ENCODE measurements at places on chromosomes 3 and 15.

DNA sequence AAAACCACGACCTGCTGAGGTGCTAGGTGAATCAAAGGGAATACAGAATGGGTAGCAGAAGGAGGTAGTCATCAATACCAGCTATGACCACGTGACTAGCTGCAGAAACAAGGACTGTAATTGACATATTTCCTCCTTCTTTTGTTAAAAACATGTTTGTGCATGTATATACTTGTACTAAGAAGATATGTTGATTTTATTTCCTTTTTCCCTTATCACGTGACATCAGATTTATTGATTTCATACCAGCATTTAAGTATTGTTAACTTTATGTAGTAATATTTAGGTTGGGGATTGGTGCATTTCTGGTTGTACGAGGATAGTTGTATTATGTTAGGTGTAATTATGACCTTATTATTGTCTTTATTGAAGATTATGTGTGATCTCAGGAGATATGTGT, 36.2 kb downstream of the PEX5L start:
- DNase-seq = no peak

DNA sequence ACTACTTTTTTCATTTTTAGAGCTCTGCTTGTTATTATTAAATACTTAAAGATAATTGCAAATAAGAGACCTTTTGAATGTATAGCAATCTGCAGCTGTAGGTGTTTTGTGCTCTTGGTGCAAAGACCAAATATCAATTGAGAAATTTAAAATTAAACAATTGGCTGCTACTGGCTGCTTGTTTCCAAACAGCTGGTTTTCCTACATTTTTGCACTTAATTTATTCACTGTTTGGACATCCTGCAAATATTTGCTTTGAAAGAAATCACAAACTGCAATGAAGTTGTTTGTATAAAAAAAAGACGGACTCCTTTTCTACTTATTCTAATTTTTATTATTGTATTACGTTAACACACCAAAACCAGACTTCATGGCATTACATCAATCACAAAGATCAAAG, 35.6 kb downstream of the MED12L start:
- no peak for DNase-seq

DNA sequence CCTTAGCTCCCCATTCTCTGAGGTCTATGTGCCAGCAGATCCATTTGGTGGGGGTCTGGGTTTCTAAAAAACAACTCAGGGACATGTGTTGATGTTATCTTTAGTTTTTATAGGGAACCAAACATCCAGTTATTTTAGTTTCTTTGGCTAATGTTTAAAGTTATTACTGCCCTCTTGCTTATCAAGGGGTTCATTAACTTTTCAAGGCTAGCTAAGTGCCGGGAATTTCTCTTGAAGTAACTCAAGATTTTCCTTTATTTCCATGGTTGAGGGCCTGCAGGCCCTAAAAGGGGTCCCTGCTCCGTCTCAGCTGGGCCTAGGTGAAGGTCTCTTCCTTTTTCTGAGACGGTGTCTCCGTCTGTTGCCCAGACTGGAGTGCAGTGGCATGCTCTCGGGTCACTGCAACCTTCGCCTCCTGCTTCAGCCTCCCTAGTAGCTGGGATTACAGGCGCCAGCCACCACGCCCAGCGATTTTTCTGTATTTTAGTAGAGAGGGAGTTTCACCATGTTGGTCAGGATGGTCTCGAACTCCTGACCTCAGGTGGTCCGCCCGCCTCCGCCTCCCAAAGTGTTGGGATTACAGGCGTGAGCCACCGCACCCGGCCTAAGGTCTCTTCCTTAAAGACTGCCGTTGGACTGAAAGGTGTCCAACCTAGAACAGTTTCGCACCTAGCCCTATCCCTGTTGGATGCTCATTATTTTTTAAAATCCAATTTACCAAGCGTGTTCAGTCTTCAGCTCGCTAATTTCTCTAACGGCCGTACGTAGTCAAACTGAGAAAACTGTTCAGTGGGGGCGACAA, 1.3 kb upstream of the OXSR1 start:
- DNase-seq = no peak

DNA sequence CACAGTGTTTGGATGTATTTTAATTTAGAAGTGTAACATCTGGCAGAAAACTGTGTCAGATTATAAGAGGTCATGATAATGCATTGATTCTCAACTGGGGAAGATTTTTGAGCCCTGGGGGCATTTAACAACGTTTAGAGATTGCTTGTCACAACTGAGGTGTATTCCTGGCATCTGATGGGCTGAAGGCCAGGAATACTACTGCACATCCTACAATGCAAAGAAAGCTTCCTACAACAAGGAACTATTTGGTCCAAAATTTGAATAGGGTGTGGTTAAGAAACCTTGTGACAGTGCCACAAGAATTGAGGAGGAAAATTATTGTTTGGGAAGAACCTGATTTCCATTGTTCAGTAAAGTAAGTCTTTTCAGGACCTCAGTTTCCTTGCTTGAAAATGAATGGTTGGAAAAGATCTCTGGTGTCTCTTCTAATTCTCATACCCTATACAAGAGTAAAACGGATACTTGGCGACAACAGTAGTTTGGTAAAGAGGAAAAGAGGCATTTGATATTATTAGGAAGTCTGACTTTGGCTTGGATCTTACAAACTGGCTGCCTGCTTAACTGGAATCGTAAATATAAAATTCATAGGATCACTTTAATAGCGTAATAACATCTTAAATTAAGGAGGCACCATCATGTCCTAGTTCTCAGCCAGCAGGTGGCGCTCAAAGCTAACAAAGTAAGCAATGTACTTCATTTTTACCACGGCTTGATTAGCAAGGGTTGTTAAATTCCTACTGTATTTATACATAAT, 4.3 kb downstream of the DAZL start:
- peak; percentile 73 for DNase-seq

- no peak for DNase-seq
Measured at GRCh38 chr3:5015056-5015455, 35.8 kb downstream of the BHLHE40 start.

- no peak for DNase-seq
Measured at GRCh38 chr3:25297667-25298585, 130.1 kb upstream of the RARB start.

- no peak for DNase-seq
Measured at GRCh38 chr15:101013769-101014675, 94.9 kb downstream of the LRRK1 start.

- no peak for DNase-seq
Measured at GRCh38 chr3:72593881-72594397, 254.3 kb downstream of the SHQ1 start.

DNA sequence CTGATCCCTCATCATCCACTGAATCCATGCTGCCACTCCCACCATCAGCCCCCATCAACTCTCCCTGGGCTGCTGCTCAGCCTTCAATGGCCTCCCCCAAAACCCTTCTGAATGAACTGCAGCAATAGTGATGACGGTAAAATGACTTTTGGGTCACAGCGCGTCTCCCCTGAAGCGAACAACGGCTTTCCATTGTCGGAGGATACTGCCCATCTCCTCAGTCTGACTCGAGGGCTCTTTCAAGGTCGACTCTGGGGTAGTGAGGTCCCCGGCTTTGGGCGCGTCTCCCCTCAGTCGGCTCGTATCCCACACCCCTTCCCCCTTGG, 57.2 kb upstream of the ZBTB38 start:
- no peak for DNase-seq

DNA sequence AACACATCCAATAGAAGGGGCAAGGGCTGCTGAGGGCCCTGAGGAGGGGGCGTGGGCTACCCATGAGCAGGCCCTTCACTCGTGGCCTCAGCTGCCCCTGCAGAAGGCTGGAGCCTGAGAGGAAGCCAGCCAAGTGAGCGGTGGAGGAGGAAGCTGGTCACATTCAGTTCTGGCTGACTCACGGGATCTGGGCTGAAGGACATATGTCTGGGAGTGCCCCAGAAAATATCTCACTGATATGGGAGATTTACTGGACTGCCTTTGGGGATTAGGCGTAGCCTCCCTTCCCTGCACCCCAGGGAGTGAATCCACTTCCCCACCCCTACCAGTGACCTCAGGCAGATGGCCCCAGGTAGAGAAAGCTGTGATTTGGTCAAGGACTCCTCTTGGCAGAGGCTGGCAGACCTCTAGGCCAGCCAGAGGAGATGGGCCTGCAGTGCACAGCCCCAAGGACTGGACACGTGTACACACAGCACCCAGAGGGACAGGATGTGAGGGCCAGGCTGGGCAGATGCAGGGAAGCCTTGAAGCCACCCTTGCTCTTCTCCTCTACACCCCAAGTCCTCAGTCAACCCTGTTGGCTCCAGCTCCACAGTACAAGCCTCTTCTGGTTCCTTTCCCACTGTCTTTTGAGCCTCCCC, 14.2 kb upstream of the ANKDD1A start:
- DNase-seq = no peak

- peak; percentile 40 for DNase-seq
Measured at GRCh38 chr15:65414841-65415621, 7.7 kb downstream of the IGDCC4 start.

DNA sequence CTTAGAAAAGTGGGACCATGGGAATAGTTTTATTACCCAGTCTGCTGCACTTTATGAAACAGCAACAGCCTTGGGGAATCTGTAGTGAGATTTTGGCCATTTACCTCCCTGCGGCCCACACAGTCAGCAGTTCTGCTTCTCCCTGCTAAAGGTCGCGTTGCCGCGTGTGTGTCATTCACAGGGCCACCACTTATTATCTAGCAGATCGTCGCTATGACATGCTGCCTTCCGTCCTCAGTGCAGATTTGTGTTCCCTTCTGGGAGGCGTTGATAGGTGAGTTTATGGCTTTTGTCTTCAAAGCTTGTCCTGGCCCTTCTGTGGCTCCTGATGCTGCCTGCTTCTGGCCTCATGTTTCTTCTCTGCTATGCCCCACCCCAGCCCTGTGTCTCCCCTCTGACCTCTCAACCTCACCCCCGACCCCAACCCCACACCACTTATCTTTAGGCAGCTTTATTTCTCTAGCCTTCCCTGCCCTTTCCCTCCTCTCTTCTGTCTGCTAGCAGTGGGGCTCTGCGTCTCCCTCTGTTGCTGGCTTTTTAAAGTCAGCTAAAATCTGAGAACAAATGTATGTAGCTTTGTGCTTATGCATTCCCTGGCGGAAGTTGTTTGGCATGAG, 30.1 kb downstream of the DIS3L start:
- no peak for DNase-seq

- no peak for DNase-seq
Measured at GRCh38 chr3:150775001-150775599, 12.1 kb upstream of the SIAH2 start.

GRCh38 chr3:77800893-77801292, 761.0 kb downstream of the ROBO2 start:
- no peak for DNase-seq

DNA sequence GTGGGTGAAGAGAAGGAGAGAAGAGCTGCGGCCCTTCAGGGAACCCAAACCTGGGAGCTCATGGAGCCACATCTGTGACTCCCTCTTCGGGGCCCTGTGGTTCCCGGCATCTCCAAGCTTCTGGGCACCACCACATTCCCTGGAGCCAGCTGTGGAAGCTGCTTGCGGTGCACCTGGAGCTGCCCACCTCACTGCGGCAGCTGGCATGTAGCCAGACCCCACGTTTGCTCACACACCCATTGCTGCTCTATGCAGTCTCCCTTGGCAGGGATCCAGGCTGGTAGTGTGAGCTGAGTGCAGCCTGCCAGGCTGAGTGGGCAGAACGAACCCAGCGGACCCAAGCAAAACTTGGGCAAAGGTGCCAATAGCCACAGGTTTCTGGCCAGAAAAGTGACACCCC, 16.8 kb upstream of the PLA2G4E start:
- DNase-seq = no peak

- no peak for DNase-seq
Measured at GRCh38 chr3:155390351-155390750, 96.9 kb upstream of the STRIT1 start.

- no peak for DNase-seq
Measured at GRCh38 chr3:117306299-117306698, 596.7 kb downstream of the TUSC7 start.

- no peak for DNase-seq
Measured at GRCh38 chr15:74723754-74724334, 1.5 kb downstream of the CYP1A1 start.

- DNase-seq = no peak
Measured at GRCh38 chr3:184242297-184242685, 6.5 kb downstream of the ALG3 start.

DNA sequence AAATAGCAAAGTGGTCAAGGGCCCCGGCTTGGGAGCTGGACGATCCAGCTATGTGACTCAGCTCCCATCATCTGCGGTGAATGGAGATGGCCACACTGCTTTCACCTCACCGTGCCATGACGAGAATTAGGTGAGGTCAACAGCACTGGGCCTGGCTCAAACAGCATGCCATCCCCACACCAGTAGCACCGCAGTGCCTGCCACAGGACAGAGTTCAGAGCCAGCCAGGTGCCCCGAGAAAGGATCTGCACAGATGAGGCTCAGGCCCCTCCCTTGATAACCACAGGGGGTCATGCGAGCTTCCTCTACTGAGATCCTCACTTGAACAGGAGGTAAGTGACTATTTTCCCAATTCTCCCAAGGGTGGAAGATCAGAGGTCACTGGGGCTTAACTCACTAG, 29.4 kb downstream of the ZXDC start:
- no peak for DNase-seq

DNA sequence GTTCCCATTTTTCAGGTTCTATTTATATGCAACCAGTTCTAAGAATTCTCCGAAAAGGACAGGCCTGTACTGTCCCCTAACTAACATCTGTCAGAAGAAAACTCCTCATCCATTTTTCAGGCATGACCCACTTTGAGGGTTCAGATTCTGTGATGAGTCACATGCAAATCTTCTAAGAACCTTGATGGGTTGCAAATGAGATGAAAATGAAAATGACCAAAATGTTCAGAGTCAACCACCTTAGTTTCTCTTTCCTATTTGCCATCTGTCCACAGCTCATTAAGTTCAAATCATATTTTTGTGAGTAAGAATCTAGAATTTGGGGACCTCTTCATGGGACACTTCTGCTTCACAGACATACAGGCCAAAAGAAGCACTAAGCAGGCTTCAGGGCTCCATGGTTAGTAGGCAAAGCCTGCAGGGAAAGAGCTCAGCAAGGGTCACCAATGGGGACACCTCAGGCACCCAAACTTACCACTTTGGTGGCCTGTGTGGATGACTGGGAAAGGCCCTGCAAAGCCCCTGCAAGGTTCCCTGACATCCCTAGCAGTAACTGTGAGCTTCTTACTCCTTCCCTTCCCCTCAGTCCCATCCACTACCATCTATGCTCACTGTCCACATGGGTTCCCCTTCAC, 122.0 kb downstream of the WDR76 start:
- DNase-seq = no peak

DNA sequence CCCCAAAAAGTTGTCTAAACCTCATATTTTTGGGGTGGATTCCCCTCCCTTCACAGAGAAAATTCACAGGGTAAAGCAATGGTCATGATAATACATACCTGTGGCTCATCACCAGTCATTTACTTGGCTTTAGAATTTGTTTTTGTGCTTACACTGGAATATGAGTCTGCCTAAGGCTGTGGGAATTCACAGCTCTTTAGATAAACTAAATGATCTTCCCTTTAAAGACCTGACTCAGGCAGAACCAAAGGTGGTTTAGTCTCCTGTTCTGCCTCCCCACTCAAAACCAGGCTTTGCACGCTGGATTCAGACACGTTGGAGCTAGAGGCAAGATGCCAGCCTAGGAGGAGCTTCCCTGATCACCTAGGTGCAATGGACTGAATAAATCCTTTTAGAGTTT, 40.3 kb upstream of the BNC1 start:
- no peak for DNase-seq

Measured in neural crest cell (in vitro differentiated cells).